Activated CD4-positive, CD25-positive, alpha-beta regulatory T cell treated with anti-CD3 and anti-CD28 coated beads, Interleukin-2, amount 50 U/mL, for 24 hours (primary cell): ENCODE measurements at places on chromosomes 5 and 9.

DNA sequence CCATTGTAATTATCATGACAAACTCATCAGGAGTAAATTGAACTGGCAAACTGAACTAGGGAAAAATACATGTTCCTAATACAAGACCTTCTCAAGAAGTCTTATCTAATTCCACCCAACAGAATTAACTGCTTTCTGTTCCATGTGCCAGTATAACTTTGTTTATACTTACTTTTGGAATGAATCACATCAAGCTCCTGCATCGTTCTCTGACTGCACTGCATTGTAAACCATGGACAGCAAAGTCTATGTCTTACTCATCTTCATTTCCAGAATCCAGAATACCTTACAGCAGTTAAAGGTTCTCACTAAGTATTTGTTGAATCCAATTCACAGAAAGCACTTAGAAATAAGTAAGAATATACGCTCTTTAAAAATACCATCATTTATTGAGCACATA, 102.8 kb downstream of the PLK2 start:
- ATAC-seq = no peak

GRCh38 chr5:133639850-133640528, 27.6 kb upstream of the FSTL4 start:
- ATAC-seq = no peak

DNA sequence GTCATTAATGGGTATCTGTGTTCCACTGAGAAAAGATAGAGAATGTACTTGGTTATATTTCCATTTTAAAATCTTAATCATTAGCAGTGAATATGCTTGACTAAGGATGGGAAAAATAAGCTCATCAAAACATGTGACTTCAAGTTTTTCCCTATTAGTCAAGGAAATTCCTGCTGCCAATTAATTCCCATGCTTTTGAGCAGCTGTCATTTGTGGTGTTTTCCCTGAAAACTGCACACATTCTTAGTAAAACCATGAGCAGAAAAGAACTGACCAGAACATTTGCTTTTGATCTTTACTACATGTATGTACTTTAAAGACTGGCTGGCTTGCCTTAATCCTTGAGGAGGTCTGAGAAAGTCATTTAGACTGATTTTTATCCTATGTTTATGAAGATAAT, 75.2 kb downstream of the AOPEP start:
- ATAC-seq = no peak

GRCh38 chr5:178553517-178553916, 36.7 kb downstream of the COL23A1 start:
- ATAC-seq = no peak

GRCh38 chr9:123924727-123925126, 5.2 kb downstream of the DENND1A start:
- ATAC-seq = no peak
